ENCODE measurements at places on chromosomes 7 and 10.

GRCh38 chr7:132840199-132840598 lies 241.7 kb downstream of the CHCHD3 start:
- DNase-seq: no peak

DNA sequence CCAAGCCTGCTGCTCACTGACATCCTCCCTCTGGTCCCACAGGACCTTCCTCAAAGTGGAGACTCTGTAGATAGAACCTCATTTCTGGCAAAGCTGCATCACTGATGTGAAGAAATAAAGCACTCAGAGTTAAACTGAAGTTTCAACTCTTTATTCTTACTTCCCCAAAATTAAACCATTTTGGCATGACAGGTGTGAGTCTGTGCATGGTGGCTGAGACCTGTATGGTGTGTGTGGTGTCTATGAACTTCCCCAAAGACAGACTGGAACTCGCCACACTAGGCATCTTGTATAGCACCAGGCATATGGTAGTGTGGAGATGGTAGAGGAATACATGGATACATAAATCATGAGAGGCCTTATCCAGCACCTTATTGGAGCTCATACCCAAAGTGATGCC lies 6.6 kb upstream of the WDFY4 start:
- DNase-seq: no peak

GRCh38 chr7:30348083-30348560 lies 63.7 kb downstream of the ZNRF2 start:
- no peak for DNase-seq

DNA sequence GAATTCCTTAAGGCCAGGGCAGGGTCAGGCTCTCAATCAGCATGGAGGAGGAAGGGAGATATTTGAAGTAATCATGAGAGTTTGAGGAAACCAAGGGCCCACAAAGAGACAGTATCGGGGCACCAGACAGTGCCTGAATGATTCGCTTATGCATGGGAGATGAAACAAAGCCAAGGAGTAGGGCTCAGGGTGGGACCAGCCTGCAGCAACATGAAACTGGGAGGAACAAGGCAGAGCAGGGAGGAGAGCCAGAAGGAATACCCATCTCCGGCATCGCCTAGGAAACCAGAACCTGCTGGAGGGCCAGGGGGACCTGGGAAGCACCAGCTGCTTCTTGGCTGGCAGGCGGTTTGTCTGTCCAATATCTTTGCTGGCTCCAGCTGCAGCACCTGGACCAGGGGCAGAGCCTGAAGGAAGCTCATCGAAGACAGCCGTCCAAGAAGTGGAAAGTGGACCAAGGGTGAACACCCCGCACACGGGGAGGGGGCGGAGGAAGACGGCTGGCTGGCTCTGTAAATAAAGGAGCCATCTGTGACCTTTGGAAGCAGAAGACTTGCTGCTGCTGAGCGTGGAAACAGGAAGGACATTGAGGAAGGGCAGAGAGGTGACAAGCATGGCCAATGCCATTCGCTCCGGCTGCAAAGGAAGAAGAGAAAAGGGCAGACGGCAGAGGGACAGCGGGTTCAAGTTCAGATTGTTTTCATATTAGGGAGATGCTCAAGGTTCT lies 34.4 kb upstream of the ECHDC3 start:
- DNase-seq: no peak

DNA sequence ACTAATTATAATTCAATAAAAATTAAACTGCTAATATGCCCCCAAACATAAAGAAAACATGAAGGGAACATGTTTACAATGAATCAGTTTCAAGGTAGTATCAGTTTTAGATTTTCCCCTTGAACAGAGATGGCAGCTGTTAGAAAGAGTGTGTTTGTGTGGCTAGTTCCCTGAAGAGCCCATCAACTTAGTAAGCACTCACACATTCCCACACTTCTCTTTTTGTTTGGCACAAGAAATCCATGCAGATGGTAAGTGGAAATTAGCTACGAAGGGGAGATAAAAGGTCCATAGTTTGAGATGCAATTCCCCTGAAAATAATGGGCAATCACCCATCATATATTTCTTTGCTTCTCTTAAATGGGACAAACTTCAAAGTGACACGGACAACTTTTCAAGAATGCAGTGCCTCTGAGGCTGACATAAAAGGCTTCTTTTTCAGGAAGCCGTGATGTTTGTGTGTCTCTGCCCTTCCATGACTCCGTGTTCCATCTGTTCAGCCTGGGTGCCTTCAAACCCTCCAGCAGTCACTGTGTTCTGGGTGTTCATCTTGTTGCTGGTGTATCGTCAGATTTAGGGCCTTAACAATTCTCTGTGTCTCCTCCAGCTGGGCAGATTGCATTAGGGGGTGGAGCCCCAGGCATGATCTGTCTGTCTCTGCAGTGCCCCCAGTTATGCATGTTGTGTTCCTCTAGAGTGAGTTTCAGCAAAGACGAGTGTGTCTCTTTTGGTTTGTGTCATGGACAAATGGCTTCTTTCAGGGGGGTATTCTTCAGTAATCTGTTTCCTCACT lies 259.5 kb upstream of the NPY start:
- DNase-seq: no peak

DNA sequence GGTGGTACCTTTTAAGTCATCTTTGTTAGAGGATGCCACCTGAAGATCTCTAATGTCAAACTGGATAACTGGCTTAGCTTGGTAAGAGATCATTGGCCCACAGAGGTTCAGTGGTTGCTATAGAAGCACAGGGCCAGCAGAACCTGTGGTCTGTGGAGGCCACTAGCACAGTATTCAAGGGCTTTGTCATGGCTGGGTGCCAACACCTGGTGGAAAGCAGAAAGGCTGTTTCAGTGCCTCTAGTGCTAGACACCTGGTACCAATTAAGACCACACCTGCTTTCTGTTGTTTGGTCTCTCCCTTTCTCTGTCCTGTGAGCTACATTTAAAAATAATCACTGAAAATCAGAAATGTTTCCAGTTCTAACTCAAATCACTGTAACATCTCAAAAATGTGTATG lies 10.0 kb upstream of the PCGF5 start:
- no peak for DNase-seq

GRCh38 chr7:155541986-155542675 lies 4.2 kb downstream of the CNPY1 start:
- DNase-seq: no peak

DNA sequence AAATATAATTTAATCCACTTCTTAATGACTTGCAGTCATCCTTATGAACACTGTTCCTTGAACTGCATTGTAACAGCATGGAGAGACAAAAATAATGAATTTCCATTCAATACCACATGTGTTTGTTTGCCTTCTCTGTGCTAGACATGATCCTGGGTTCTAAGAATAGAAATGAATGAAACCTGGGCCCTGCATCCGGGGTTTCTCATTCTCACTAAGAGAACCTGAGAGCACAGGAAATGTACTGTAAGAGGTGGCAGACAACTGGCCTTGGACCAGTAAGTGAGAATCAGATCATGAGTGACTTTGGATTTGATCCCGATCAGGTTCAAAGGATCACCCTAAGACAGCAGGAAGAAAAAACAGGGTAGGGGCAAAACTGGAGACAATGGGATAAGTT lies 37.2 kb upstream of the CUL1 start:
- DNase-seq: no peak

- no peak for DNase-seq
These were observed 9.4 kb downstream of the CLDN12 start for GRCh38 chr7:90412458-90413184.

DNA sequence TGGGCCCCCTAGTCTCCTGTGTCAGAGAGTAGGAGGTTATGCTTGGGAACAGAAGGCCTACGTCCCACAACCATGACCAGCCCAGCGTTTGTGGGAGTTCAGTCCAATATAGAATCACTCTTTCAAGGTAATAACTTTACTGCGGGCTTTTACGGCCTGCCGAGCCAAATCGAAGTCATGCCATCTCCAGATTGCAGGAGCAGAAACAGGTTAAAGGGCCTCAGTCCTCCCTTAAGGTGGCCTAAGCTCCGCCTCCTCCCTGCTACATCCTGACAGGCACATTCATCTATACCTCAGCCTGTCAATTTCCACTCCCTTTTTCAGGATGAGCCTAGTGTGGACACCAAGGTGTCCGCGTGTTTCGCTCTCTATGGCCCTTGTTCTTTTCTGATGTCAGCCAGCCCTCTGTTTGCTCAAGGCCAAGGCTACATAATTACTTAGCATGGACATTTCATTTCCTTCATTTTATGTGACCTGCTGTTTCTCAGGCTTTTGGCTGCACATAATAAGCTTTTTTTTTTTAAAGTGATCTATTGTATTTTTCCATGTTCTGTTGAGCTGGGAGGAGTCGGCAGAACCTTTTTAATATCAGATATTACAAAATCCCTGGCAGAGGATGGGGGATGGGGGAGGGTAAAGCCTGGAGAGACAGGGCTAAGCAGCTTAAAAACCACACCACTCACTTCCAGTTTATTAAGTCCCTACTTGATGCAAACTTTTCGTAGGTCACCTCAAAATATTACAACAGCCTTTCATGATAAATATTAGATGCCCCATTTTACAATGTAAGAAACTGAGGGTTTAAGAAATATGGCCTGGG lies 84.6 kb downstream of the CACNB2 start:
- no peak for DNase-seq

DNA sequence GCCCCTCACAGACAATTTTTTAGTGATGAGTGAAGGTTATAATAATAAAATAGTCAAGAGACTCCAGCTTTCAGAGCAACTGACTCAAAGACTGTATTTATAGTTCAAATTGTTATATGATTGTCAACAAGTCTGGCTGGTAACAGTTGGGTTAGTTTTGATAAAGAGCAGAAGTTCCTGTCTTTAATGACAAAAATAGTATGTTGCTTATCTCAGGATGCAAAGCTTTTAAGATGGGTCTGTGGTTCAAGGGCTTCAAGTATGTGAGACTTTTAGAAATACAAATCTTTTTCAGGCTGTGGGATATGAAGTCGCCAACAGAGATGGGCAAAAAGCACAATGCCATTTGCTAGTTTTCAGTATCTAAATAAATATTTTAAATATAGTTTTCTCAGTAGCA lies 118.4 kb downstream of the ABCA13 start:
- DNase-seq: no peak

GRCh38 chr10:29859521-29860130 lies 199.8 kb downstream of the JCAD start:
- no peak for DNase-seq

DNA sequence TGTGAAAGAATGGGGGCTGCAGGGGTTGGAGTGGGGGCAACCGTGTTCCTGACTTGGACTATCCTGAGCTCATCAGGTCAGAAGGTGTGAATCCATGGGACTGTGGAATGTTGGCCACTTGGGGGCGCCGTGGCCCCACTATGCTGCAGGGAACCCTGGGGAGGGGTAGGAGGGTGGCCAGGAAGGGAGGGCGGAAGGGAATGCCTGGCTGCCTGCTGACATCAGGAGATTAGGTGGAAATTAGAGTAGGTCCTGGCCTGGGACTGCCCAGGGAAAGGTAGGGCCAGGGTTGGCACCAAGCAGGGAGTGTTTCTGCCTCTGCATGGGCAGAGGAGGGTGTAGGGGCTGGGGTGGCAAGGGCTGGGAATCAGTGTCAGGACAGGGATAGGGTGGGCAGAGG lies 65.8 kb upstream of the PRSS58 start:
- DNase-seq: no peak

- no peak for DNase-seq
These were observed 201.7 kb downstream of the AUTS2 start for GRCh38 chr7:69799990-69800389.

- DNase-seq: no peak
These were observed 64.4 kb upstream of the EMX2 start for GRCh38 chr10:117477961-117478670.

DNA sequence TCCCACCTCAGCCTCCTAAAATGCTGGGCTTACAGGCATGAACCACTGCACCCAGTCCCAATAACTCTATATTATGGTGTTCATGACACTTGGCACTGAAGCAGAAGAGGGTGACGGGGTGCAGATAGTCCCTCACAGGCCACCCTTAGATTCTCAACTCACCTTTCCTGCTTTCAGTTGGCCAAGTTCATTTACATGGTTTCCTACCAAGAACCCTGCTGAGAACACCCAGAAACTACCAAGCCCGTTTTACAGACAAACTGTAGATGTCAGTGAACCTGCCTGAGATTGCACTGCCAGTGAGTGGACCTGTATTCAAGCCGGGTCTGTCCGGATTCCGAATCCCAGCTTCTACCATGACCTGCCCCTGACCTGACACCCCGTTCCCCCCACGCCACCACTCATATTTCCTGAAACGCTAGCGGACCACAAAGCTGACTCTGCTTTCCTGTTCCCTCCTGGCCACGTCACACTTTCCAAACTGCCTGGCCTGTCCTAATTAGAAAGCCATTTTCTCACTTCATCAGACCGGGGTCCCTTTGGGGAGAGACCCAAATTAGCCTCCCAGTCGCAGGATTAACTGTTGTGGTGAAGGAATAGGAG lies 17.3 kb downstream of the GRID2IP start:
- no peak for DNase-seq

DNA sequence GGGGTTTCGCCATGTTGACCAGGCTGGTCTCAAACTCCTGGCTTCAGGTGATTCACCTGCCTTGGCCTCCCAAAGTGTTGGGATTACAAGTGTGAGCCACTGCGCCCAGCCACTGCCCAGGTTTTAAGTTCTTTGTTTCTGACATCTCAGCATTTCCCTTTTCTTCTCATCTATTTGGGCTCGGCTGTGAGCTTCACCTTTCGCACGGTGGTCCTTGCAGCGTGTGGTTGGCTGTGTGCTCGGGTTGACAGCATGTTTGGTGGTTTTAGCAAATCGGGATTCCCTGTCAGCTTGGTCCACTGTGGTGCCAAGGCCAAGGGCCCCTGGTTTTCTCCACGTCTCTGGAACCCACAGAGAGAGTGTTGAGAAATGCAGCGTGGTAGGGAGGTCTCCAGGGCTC lies 138.8 kb downstream of the DNAJB6 start:
- DNase-seq: no peak

DNA sequence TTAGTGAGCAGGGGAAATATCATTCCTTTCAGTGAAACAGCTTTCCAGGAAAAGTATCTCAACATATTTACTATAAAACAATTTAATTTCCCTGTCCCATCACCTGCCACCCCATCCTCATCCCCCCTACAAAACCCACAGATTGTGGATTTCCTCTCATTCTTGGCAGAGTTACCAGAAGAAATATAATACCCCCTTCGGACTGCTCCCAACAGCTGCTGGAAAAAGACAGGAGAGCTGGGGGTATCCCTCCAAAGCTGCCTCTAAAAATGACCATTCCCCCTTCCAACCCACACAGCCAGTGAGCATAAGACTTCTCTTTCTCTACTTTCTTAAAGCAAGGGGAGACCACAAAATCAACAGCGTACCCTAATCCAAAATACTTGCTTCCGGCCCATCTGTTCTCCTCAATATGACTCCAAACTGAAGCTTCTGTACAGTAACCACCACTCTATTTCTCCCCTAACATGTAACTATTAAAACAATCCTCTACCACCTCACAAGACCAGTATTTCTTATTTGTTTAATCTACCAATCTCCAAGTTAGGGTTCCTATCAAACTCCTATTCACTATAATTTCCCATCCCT lies 7.8 kb downstream of the FBXW4 start:
- DNase-seq: no peak

GRCh38 chr10:118594392-118595063 lies 920 bp downstream of the PRLHR start:
- no peak for DNase-seq

- no peak for DNase-seq
These were observed 396.8 kb upstream of the PODXL start for GRCh38 chr7:131953184-131953583.
